ENCODE measurements at places on chromosomes 5 and 9. TPM values are rescaled to one million over a fixed set of nuclear protein-coding genes. Genes with fewer than 3 reads are reported as not detected.

DNA sequence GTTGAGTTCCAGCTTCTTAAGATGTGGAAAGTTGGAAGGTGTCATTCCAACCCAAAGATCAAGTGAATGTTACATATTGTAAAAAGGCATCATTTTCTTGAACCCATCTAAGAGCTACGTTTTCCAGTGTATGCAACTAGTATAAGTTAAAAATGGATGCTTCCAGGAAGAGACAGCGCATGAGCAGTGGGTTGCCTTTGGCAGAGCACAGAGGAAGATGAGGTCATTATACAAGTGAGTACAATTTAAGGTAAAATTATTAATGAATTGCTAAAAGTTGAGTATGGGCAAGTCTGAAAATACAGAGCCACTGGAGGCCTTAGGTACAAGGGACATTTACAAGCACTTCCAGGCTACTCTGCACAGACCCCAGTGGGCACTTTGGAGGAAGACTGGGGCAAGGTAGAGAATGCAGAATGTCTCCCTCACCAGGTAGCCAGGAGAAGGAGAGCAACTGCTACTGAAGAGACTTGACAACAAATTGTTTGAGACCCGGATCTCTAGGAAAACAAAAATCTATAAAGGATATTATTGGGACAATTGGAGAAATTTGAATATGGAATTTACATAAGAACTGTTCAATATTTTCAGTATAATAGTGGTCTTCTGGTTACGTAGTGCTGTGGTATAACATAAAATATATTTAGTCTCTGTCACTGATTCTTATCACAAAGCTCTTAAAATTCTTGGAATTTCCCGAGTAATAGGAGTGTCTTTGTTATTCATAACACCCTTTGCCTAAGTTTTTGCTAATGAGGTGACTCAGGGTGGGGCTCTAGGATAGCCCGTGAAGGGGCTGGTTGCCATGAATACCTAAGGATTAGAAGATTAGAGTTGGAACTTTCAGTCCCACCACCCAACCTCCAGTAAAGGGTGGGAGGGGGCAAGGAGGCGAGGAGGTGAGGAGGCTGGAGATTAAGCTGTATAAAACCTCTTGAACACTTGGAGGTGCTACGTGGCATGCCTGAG, 129.9 kb upstream of the FER start:
- no peak overlapping the region for H3K4me3 ChIP-seq
- no peaks in the 10 kb centered on the region for H3K36me3 ChIP-seq
- no peak for DNase-seq
- no peak overlapping the region for H3K27ac ChIP-seq
- H3K4me1 ChIP-seq = no peaks in the 10 kb centered on the region

The PRRX2 gene
- 14.5 TPM for total RNA-seq

DNA sequence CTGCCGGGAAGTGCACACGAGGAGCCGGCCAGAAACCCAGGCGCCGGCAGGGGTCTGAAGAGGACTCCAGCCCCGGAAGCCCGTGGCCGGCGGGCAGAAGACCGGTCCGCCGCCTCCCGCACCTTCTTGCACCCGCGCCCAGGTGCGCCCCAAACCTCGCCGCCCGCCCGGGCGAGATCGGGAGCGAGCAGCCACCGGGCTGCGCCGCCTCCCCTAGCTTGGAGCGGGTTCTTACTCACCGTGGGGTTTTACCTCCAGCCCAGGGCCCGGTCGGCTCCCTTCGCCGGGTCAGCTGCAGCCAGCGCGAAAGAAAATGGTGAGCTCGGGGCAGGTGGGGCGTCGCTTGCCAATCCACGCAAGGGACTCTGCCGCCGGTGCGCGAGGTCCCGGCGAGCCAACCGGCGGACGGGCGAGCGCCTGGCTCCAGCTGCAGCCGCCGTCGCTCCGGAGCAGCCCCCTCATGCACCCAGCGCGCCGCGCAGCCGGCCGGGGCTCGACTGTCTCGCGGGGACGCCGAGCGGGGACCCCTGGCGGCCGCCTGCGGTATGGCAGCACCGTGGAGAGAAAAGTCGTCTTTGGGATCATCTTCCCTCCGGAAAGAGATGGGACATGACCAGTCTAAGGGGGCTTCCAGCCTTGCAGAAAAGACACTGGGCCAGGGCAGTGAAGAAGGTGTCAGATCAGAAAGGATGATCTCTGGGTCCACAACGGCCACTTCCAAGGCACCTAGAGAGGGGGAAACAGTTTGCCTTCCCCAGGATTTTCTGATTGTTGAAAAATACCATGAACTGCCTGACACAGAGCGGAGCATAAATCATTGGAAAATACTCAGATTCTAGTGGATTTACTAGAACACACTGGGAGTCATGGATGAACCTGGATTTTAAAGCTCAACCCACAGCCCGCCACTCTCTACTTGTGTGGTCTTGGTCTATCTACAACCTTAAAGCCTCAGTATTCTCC, at the start of gene MOB3B:
TSS of gene MOB3B (minus strand) at position 499 of the 963 bp plus-strand sequence. CDS start 74,264 bp downstream, outside the sequence.
- H3K36me3 ChIP-seq = no peaks in the 10 kb centered on the region
- peak within 1 kb of the TSS; percentile 84 for H3K4me3 ChIP-seq
- peak; percentile 86 for DNase-seq
- H3K4me1 ChIP-seq = peaks cover 9% of the 10 kb centered on the region
- peak within 1 kb of the TSS; percentile 89 for H3K27ac ChIP-seq

The ATOX1 gene
- 98.3 TPM for total RNA-seq

The ADCY2 gene
- total RNA-seq = 4.2 TPM
